NCI-H1105 treated with DMSO at 0.1 percent for 48 hours (cell line): ENCODE measurements at places on chromosomes 16 and 17.

- DNase-seq: no peak
These were observed 22.8 kb downstream of the TRPV2 start for GRCh38 chr17:16438173-16438556.

DNA sequence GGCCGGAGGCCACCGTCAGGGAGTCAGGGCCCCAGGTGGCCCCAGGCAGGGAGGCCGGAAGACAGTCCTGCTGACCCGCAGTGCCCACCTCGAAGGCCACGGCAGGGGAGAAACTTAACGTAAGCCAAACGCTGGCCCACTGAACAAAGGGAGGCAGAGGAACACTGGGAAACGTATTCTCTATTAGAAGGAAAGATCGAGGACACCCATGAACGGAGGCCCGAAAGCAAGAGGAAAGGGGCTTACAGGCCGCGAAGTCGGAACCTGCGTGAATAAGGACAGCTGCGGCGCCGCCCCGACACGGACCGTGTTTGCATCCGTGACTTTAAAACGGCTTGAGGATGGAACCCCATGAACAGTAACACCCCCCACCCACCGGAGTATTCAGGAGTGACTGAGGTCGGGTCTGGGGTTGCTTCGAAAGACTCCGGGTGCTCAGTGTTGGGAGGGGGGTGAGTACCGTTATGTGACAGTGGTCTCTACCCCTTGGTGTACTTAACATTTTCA is 102.4 kb upstream of the METRNL start:
- DNase-seq: no peak

GRCh38 chr16:83842756-83843507 is 35.2 kb downstream of the HSBP1 start:
- DNase-seq: no peak

DNA sequence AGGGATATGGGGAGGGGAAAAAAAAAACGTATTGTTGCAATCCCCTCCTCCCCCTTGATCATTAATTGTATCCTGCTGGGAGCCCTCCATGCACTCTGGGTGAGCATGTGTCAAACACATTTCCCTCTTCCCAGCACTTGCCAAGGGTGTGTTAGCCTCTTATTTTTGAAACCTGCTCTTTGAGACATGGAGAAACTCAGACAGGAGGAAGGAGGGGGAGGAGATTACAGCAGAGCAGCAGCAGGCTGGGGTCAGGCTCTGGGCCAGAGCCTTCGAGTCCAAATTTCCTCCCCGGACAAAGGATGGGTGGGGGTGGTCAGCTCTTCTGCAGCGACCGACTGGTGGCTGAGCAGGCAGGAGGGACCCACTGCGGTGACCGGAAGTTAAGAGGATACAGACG is 64.7 kb downstream of the SOX9 start:
- DNase-seq: no peak

DNA sequence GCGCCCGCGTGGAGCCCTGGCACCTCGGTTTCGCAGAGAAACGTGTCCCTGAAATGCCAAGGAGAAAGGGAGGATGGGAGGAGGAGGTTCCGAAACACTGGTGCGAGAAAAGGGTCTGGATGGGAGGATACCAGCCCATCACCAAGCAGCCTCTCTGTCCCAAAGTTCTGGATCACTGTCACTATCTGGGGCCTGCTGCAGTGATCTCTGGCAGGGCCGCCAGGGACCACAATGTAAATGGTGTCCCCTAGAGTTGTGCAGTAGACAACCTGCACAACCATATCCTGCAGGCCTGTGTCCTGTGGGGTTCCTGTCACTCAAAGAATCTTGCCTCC is 229.3 kb downstream of the C16orf78 start:
- no peak for DNase-seq

DNA sequence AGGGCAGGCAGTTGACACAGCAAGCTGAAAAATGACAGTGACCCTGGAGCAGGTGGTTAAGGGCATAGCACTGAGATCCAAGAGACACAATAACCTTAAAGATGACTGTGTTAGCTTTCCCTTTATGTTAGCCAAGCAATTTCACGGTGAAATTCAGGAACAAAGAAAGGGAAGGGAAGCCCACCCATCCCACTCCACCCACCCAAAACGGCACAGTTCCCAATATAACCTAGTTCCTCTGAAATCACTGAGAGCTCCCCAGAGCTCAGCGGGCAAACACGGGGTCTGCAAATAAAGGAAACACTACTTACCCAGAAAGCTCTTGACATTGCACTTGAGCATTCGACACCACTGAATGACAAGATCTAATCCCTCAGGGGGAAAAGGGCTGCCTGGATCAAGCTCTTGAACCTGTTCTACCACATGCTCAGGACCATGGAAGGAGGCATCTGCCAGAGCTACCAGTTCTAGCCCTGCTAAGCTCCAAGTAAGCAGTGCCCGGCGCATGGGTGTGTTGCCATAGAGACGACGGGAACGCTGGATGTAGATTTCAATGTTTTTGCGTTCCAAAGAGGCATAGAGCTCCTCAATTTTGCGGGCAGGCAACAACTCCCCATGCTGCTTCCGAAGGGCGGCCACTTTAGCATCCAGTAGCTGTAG is 10.6 kb downstream of the BLTP2 start:
- no peak for DNase-seq

DNA sequence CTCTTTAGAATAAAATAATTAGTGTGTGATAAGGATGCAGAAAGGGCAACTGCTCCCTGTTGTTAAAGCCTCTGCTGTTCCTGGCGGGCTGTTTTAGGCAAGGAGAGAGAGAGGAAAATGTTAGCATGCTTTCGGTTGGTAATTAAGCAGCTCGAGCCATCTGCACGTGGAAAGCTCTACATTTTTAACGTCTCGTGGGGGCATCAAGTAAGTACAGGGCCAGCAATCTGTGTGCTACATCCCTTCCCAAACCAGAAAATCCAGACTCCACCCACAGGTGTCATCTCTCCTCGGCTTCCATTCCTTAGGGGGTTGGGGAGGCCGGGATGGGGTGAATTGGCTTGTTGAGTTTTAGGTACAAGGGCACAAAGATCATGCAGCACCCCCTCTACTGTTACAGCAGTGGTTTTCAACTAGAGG is 62.4 kb upstream of the MARCHF10 start:
- DNase-seq: no peak

DNA sequence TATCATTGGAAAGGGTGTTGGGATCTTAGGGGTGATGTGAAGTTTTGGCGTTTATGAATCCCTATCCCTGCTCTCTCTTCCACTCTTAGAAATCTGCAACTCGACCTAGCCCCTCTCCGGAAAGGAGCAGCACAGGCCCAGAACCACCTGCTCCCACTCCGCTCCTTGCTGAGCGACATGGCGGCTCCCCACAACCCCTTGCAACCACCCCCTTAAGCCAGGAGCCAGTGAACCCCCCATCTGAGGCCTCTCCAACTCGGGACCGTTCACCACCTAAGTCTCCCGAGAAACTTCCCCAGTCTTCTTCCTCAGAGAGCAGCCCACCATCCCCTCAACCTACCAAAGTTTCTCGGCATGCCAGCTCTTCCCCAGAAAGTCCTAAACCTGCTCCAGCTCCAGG is 9.0 kb downstream of the SRRM2 start:
- no peak for DNase-seq

- no peak for DNase-seq
These were observed 249.0 kb upstream of the SALL1 start for GRCh38 chr16:51399908-51400670.

- no peak for DNase-seq
These were observed 2.9 kb downstream of the IL34 start for GRCh38 chr16:70649300-70649699.

- no peak for DNase-seq
These were observed 392.9 kb upstream of the EEF2KMT start for GRCh38 chr16:5490499-5490898.

GRCh38 chr17:76274112-76274956 is 9.2 kb downstream of the UBALD2 start:
- no peak for DNase-seq

GRCh38 chr16:55842369-55843104 is 9.6 kb upstream of the CES1 start:
- peak; percentile 67 for DNase-seq

DNA sequence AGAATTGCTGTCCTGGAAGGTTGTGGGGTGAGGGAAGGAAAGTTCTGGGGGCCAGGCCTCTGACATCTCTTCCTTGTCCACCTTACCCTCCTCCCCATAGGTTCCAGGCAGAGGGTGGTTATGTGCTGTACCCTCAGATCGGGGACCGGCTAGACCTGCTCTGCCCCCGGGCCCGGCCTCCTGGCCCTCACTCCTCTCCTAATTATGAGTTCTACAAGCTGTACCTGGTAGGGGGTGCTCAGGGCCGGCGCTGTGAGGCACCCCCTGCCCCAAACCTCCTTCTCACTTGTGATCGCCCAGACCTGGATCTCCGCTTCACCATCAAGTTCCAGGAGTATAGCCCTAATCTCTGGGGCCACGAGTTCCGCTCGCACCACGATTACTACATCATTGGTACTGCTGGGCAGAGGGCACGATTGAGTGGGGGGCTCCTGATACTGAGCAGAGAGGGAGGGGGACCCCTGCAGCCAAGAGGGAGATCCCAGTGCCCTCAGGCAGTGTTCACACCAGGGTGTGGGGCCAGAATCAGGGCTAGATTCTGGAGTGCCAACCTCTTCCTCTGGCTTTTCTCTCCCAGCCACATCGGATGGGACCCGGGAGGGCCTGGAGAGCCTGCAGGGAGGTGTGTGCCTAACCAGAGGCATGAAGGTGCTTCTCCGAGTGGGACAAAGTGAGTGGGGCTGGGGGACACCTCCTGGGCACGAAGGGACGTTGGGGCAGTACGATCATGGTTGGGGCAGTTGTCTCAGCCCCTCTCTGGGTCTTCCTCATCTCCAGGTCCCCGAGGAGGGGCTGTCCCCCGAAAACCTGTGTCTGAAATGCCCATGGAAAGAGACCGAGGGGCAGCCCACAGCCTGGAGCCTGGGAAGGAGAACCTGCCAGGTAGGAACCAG is 3.1 kb downstream of the EFNB3 start:
- no peak for DNase-seq

- DNase-seq: peak; percentile 90
These were observed 97.0 kb upstream of the DNAH17 start for GRCh38 chr17:78674156-78674555.

- DNase-seq: no peak
These were observed at the start of gene MT1G for GRCh38 chr16:56667581-56668571. Gene MT1G, minus strand, starts transcription at chr16:56668065. Its CDS starts 72 bp downstream, at chr16:56667993.

GRCh38 chr16:9556949-9557665 is 465.7 kb downstream of the HAPSTR1 start:
- DNase-seq: no peak

- no peak for DNase-seq
These were observed 7.3 kb upstream of the PRSS36 start for GRCh38 chr16:31157136-31157535.

GRCh38 chr17:80922580-80923160 is 69.0 kb upstream of the CHMP6 start:
- no peak for DNase-seq

- no peak for DNase-seq
These were observed 5.6 kb upstream of the TUBG2 start for GRCh38 chr17:42653179-42654124.

DNA sequence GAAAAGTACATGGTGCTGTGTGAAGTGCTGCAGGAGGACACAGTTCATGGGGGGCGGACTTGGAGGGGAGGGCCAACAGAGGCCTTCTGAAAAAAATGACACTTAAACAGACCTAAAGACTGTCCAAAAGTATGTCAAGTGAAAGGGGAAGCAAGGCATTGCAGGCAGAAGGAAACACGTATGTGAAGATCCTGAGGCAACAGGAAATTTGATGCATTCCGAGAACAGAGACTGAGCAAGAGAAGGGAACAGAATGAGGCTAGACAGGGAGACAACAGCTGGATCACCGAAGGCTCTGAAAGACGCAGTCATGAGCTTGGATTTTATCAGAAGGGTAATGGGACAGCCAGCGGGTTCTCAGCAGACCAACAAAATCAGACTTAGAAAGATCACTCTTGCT is 1.1 kb downstream of the IFT20 start:
- no peak for DNase-seq

GRCh38 chr17:6278376-6278775 is 156.5 kb downstream of the AIPL1 start:
- DNase-seq: no peak

GRCh38 chr17:10631048-10631700 is 25.9 kb downstream of the MYH3 start:
- DNase-seq: peak; percentile 11

GRCh38 chr16:75506107-75506506 is 10.9 kb upstream of the CHST6 start:
- DNase-seq: no peak

- DNase-seq: no peak
These were observed 63.4 kb downstream of the ANKRD11 start for GRCh38 chr16:89426736-89427530.

GRCh38 chr17:2084766-2085647 is 30.1 kb downstream of the HIC1 start:
- DNase-seq: no peak

- no peak for DNase-seq
These were observed 53.5 kb downstream of the MARCHF10 start for GRCh38 chr17:62754631-62755030.

DNA sequence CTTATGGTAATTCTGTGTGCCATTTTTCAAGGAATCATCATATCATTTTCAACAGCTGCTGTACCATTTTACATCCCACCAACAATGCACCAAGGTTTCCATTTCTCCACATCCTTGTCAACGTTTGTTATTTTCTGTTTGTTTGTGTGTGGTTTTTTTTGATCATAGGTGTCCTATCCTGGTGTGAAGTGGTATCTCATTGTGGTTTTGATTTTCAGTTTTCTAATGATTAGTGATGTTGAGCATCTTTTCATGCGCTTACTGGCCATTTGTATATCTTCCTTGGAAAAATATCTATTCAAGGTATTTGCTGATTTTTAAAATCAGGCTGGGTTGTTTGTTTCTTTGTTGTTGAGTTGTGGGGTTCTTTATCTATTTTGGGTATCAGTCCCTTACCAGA is 15.0 kb downstream of the CHD9 start:
- no peak for DNase-seq

- peak; percentile 56 for DNase-seq
These were observed 199.1 kb downstream of the KATNIP start for GRCh38 chr16:27748868-27749546.

- no peak for DNase-seq
These were observed 52.6 kb downstream of the MAP2K6 start for GRCh38 chr17:69466905-69467667.

- no peak for DNase-seq
These were observed 45.8 kb upstream of the SLC38A10 start for GRCh38 chr17:81340607-81341515.

GRCh38 chr16:65429504-65430181 is 307.8 kb upstream of the CDH11 start:
- no peak for DNase-seq

- DNase-seq: no peak
These were observed 1.4 kb upstream of the SLC5A11 start for GRCh38 chr16:24844101-24845030.

DNA sequence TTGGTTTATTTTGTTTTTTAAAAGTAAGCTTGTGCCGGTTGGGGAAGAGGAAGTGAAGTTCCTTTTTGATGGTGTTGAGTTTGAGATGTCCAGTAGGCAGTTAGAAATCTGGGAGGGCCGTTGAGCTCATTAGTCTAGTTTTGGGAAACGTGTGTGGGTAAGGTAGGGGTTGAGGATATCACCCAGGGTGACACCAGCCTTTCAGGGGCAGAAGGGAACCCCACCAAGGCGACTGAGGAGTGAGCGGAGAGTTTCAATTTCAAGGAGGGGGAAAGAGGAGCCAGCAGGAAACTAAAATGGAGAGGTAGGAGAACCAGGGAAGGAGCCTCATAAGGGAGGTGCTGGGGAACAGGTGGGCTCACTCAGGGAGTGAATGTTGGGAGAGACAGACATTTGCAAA is 22.7 kb downstream of the HAPSTR1 start:
- DNase-seq: no peak

GRCh38 chr16:27483624-27484023 is 66.1 kb downstream of the GTF3C1 start:
- no peak for DNase-seq
